ENCODE measurements at places on chromosomes 7 and 10.

DNA sequence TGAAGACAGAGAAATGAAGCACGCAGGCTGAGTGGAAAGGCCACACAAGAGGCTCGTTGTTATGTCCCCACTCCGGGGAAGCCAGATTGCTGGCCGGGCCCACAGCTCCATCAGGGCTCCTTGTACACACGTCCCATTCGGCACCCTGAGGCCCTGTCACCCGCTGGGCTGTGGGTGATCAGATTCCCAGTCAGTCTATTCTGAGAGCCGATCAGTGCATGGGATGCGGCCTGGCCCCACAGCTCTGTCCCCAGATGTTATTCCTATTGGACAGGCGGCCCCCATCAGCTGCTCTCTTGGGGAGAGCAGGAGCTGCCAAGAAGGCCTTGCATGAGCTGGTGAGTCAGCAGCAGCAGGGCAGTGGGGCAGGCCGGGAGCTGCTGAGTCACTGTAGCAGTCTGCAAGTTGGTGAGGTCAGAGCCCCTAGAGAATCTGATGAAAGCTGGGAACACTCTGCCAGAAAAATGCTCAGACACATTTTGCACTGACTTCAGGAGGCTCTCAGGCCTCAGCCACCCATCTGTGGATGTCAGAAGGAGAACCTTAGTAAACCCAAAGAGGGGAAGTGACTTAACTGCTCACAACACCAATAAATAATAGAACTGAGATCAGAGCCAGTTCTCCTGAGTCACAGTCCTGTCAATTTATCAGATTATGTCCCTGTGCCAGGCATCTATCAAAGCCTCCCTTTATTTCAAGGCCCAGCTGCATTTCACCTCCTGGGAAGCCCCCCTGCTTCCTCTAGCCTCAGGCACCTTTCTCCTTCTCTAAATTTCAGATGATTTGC is 9.4 kb upstream of the PSAP start:
- DNase-seq, result peak; percentile 39

GRCh38 chr10:71314028-71314693 is 4.9 kb upstream of the SLC29A3 start:
- peak; percentile 51 for DNase-seq

- DNase-seq, result no peak
Measured at GRCh38 chr7:101575721-101576120, 53.4 kb downstream of the MYL10 start.

DNA sequence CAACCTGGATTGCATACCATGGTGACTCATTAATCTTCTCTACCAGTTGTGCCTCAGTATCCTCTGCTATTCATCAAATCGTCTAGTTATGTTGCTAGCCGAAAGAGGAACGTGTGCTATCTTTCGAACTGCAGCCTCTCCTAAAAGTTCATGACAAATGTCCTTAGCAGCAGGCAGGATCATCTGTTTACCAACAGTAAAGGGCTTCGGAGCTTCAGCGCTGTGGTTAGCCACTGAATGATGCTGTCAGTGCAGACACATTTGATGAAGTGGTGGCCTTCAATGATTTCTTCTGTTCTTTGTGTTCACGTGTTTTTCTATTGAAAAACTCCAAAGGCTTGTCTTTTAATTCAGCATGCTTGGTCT is 68.8 kb downstream of the CSTF2T start:
- no peak for DNase-seq

DNA sequence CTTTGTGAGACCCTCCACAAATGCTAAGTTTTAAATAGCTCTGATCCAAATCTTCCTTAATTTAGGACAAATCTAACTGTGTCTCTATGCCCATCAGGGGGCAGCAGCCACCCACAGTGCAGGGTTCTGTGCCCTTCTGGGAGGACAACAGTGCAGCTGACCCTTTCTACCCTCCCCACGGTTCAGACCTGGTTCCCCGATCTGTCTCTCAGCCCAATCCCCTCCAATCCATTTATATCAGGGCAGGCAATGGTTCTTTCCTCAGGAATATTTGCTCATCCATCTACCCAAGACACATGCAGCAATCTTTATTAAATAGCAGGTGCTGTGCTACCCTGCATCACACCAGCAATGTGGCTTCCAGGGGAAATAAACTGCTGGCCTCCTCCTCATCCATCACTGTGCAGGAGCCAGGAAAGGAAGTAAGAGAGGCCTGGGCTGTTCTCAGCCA is 4.0 kb upstream of the RBM28 start:
- DNase-seq, result peak; percentile 47

- no peak for DNase-seq
Measured at GRCh38 chr10:7340179-7340874, 70.5 kb downstream of the SFMBT2 start.

- DNase-seq, result no peak
Measured at GRCh38 chr10:95729323-95730055, 26.5 kb upstream of the ENTPD1 start.
